Stimulated activated CD8-positive, alpha-beta memory T cell treated with anti-CD3 and anti-CD28 coated beads, Interleukin-2, amount 100 ng/mL, for 1 hour (primary cell): ENCODE measurements at places on chromosomes 5 and 9.

GRCh38 chr5:50958852-50959457, 292.5 kb downstream of the PARP8 start:
- DNase-seq, result no peak

DNA sequence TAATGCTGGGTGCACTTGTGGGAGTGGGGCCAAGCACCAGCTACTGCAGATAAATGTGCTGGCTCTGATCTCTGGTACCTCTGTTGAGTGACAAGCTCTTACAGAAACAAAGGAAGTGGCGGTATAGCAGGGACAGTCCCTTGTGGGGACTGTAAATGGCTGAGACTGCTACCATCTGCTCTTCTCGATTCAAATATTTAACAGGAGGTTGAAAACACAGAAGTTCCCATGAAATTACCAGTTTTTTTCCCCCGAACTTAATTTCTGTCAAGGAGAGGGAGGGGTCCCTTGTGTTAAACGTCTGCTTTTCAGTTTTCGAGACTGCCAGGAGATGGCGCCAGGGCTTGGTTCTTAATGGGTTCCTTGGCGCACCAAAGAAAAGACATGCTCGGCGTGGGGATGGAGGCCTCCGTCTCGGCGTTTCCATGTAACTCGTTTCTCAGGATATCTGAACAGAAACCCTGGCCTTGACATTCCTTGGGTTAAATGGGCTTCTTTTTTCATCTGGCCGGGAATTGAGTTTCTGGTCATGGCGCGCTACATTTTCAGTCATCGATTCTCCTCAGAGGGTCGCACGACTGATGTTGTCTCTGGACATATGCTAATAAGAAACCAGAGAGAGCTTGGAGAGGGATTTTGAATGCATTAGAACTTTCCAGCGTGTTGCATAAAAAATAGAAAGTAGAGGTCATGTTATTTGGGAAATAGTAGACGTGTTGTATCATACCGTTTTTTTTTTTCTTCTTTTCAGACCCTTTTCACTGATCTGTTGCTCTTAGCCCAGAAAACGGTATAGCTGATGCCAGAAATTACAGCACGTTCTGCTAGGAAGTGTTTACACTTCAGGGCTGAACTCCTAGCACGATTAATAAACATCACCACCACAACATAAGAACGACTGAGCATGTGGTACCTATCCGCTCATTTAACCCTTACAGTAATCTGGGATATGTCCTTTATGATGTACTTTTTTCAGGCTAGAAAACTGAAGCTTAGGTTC, 64.0 kb downstream of the CARTPT start:
- DNase-seq, result no peak

GRCh38 chr9:4855841-4856240, 63.1 kb downstream of the RCL1 start:
- DNase-seq, result no peak

- DNase-seq, result no peak
Observed at GRCh38 chr5:174998131-174998730, 273.8 kb downstream of the MSX2 start.

- no peak for DNase-seq
Observed at GRCh38 chr5:43363445-43364152, 48.6 kb downstream of the CCL28 start.

DNA sequence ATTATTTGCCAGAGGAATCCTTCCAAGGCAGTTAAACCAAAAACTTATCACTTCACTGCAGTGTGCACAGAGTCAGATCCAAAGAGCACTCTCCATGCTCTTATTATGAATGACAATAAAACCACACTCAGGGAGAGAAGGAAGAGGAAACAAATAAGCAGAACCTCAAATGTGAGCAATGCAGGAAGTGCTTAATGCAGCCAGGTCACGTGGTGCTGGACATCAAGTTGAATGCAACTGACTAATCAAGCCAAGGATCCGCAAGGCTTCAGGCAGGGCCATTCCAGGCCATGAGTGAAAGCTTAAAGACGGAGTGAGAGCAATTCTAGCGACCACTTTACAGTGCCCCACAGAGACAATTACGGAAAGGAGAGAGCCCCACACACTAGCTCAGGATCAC, 230.4 kb upstream of the PUM3 start:
- no peak for DNase-seq

DNA sequence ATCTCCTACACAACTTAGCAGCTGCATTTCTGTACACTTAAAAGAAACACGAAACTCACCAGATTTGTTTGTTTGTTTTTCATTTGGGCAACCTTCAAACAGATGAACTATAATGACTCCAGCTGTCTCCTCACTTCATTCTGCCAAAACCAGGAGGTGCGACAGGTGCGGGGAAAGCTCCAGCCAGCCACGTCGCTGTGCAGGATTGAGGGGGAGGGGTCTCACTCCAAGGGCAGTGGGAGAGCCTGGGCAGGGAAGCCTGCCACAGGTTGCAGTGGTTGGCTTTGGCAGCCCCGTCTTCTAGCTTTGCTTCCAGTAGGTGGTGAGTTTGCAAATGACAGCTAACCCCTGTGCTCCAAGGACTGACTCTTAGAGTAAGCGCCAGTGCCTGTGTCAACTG, 215.8 kb downstream of the CEMIP2 start:
- DNase-seq, result no peak
